Stimulated activated CD8-positive, alpha-beta memory T cell treated with anti-CD3 and anti-CD28 coated beads, Interleukin-2, amount 100 ng/mL, for 1 hour (primary cell): ENCODE measurements at places on chromosomes 7 and 10.

- DNase-seq, result no peak
Observed at GRCh38 chr10:90787393-90788198, 70.2 kb downstream of the HTR7 start.

DNA sequence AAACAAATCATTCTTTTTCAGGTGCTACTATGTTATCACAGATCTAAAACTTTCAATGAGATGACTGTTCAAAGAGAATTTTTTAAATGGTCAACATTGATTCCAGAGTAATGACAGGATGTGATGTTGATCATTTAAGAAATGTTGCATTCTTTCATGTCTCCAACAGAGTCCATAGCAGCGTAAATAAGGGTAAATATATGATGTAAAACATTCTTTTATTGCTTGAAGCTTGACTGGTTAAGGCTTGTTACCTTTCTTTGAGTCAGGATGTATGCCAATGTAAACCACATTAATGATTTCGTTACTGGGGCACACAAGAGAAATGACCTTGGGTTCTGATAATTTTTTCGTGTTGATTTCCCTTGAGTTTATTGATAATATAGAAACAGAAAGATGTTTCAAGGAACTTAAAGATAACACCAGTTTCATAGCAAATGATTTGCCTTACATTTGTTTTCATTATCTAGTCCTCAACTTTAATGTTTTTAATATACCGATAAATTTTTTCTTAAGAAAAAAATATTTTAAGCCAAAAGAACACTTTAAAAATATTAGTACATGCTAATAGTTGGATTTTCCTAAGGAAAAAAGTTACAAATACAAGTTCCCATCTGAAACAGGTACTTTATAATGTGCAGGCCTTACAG lies 3.5 kb downstream of the STK17A start:
- DNase-seq, result no peak

GRCh38 chr7:14837216-14837615 lies 65.3 kb downstream of the DGKB start:
- DNase-seq, result no peak

- no peak for DNase-seq
Observed at GRCh38 chr10:130545122-130545521, 408.9 kb downstream of the GLRX3 start.

DNA sequence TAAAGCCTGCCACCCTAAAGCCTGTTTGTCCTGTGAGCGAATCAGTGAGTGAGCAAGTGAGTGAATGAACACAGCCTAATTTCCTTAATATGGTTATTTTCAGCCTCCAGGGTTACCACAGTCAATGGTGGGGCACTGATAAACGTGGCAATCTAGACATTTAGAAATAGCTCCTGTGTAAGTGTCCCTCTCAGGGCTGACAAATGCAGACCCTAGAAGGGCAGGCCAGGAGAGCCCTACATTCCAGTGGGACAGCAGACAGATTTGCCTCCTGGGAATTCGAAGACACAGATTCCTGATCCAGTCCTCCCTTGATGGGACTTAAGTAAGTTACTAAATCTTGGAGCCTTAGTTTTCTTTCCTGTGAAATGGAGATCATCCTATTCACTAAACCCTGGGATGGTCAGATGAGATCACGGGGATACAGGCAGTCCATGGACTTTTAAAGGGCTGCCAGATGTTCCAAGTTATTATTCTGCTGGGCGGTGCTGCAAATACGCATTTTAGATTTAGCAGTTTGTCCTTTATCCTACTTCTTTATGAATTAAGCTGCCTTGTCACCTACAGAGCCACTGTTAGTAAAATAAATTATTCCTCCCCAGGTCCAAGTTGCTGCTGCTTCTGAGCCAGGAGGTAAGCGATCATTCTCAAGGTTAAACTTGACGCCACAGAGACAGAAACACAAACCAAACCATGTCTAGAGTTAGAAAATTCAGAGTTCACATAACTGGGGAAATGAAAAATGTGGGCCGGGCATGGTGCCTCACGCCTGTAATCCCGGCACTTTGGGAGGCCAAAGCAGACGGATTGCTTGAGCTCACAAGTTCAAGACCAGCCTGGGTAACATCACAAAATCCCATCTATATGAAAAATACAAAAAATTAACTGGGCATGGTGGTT lies 54.8 kb upstream of the TM9SF3 start:
- DNase-seq, result no peak

- DNase-seq, result no peak
Observed at GRCh38 chr10:103750836-103751235, 104.5 kb downstream of the SH3PXD2A start.

GRCh38 chr7:2876031-2876731 lies 32.1 kb upstream of the GNA12 start:
- DNase-seq, result no peak

- no peak for DNase-seq
Observed at GRCh38 chr7:84025332-84025927, 169.2 kb downstream of the SEMA3A start.

DNA sequence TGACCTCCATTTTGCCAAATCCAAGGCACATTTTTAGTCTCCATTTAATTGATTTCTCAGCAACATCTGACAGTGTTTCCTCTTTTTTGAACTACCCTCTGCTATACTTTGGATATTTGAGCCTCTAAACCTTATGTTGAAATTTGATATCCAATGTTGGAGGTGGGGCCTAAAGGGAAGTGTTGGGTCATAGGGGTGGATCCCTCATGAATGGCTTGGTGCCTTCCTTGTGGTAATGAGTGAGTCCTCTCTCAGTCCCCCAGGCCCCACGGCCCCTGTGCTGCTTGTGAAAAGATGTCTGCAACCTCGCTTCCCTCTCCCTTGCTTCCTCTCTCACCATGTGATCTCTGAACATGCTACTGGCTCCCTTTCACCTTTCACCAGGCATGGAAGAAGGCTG lies 96.8 kb upstream of the DGKB start:
- DNase-seq, result no peak

DNA sequence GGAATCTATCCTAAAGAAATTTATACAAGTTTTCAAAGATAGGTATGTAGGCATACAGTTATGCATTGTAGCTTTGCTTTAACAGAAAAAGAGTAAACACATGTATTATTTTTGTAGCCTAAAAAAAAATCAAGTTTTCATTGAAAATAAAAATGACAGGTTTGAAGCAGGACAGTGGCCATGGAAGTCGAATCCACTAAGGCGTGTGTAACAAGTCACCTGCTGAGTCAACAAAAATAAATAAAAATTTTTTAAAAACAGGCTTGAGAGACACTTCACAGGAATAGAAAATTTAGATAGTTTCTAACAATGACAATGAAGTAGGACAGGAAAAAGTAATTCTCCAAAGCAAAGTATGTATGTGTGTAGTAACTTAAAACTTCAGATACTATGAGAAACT lies 8.5 kb upstream of the GOT1 start:
- no peak for DNase-seq
